Stimulated activated CD4-positive, alpha-beta T cell treated with anti-CD3 and anti-CD28 coated beads, Interleukin-15, amount 100 ng/mL, for 48 hours (primary cell): ENCODE measurements at places on chromosomes 11 and 22.

DNA sequence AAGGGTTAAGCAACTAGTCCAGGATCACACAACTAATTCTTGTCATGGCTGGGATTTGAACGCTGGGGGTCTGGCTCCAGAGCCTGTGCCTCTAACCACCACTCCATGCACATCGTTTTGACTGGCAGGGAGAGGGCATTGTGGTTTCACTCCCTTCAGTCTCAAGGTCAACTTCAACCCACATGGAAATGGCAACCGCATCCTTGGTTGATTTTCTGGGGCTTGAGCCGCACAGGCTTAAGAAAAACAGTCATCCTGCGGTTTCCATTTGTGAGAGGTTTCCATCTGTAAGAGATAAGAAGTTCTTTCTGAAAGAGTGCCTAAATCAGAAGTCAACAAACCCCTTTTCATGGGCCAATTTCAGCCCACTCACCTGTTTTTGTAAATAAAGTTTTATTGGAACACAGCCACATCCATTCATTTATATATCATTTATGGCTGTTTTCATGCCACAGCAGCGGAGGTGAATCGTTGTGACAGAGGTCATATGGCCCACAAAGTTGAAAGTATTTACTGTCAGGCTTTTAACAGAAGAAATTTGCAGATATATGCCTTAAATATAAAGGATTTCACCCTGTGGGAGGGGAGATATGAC lies 65.7 kb downstream of the SGSM1 start:
- no peak for DNase-seq

- DNase-seq: no peak
These were observed 643.9 kb downstream of the TBC1D22A start for GRCh38 chr22:47406180-47406834.

- DNase-seq: no peak
These were observed 1.6 kb downstream of the SPON1 start for GRCh38 chr11:13963949-13964770.

- no peak for DNase-seq
These were observed 67.9 kb downstream of the ENTHD1 start for GRCh38 chr22:39825661-39826102.

DNA sequence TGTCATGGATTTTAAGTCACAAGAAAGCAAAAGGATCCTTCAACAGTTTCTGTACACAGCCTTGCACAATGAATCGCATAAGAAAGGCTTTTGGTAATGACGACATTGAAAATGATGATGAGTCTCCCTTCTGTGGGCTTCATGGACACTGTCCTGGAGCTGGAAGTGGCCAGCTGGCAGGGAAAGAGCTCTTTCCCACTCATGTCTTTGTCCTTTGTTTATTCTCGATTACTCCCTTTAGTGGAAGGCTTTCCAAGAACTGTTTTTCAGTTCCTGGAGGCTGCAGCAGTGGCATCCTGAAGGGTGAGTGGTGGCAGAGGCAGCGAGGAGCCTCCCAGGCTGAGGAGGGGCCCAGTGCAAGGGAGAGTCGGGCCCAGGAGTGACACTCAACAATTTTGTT lies 505.2 kb downstream of the NTM start:
- no peak for DNase-seq

- no peak for DNase-seq
These were observed 52.1 kb downstream of the ALG9 start for GRCh38 chr11:111819161-111819828.

DNA sequence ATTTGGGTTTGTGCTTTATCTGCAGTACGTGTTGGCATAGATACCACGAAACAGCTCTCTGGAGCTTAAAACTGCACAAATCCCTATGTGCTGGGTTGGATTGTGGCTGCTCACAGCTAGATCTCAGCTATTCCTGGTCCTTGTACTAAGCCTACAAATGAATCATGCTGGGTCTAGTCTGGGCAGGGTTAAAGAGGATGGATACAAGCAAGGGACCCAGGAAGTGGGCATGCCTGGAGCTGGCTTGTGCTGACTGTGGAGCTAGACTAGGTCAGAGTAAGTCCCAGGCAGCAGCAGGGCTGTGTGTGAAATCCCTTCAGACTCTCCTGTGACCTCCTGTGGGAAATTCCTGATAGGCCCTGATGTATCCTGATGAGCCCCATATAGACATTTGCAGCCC lies 3.9 kb upstream of the E2F8 start:
- no peak for DNase-seq

DNA sequence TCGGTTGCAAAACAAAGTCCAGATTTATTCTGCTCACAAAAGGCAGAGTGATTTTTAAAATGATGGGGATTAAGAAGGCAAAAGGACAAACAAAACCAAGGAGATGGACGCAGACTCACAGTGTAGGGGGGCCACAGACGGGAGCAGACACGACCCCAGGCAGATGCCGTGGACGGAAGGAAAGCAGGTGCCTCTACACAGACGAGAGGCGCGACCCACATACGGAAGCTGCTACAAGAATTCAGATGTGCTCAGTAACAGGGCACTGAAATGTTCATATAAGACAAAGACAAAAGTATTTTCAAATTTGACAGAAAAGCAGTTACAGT lies 148.9 kb downstream of the BRD1 start:
- no peak for DNase-seq

GRCh38 chr11:121523581-121524232 lies 70.9 kb upstream of the SORL1-AS1 start:
- no peak for DNase-seq

GRCh38 chr11:298406-299065 lies 790 bp downstream of the IFITM5 start:
- DNase-seq: no peak

- no peak for DNase-seq
These were observed 12.8 kb upstream of the ST14 start for GRCh38 chr11:130146796-130147195.

DNA sequence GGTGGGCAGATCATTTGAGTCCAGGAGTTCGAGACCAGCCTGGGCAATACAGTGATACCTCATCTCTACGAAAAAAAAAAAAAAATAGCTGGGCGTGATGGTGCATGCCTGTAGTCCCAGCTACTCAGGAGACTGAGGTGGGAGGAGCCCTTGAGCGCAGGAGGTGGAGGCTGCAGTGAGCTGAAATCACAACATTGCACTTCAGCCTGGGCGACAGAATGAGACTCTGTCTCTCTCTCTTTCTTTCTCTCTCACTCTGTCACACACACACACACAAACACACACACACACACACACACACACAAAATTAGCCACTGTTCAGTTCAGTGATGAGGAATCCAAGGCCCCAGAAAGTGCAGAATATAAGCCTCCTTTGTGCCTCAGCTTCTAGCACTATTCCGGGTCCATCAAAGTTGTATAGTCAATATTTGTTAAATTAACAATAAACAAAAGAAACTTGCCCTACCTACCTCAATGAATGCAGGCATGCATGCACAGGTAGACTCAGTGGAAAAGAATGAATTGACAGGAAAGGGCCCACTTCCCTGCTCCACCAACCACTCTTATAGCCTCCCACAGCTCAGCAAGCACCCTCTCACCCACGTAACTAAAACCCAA lies 3.9 kb upstream of the SMIM35 start:
- DNase-seq: no peak

DNA sequence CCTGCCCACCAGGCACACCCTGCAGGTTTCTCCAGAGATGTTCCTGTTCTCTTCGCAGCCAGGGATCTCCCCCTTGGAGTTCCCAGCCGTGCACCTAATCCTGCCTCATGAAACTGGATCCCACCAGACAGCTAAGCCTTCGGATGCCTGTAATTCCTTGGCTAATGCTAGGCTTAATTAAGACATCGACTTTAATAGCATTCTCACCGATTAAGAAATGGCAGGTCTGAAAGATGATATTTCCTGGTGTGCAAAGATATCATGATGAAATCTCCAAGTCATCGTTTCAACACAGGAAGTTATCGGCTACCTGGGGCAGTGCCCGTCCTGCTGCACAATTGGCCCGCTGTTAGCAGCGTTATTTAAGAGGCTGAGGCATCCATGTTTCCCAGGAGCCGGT lies 41.5 kb upstream of the CCND1 start:
- DNase-seq: no peak

GRCh38 chr11:133149698-133150097 lies 382.6 kb downstream of the OPCML start:
- DNase-seq: no peak

GRCh38 chr11:86670181-86670580 lies 2.2 kb downstream of the ME3 start:
- DNase-seq: no peak
